GM23338 (cell line): ENCODE measurements at places on chromosomes 7 and 10. TPM values are rescaled to one million over a fixed set of nuclear protein-coding genes. Genes with fewer than 3 reads are reported as not detected.

AKR1C8 gene
- polyA plus RNA-seq, result not detected in 2 replicates

FAM24B gene
- 14.5 and 14.8 TPM in 2 replicates for polyA plus RNA-seq

FANK1 gene
- 0.37 and 0.56 TPM in 2 replicates for polyA plus RNA-seq

GRCh38 chr10:78215645-78216044, 182.0 kb downstream of the RPS24 start:
- DNase-seq, result no peak

DNA sequence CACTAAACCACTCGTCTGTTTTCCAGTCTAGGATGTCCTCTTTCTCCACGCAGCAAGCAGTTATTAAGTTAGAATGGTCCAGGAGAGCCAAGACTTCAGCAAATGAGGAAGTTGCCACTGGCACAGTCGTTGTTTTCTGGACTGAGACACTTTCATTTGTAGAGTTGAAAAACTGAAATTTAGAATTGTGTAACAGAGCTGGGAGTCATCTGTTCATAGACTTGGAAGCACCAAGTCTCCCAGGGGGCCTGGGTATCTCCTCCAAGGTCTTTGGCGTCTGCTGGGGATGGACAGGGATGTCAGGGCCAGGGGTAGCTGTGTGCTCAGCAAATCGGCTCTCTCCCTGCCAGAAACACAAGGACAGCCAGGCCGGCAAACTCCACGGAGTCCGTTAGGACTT, 208.4 kb downstream of the FANK1 start:
- DNase-seq, result no peak

DNA sequence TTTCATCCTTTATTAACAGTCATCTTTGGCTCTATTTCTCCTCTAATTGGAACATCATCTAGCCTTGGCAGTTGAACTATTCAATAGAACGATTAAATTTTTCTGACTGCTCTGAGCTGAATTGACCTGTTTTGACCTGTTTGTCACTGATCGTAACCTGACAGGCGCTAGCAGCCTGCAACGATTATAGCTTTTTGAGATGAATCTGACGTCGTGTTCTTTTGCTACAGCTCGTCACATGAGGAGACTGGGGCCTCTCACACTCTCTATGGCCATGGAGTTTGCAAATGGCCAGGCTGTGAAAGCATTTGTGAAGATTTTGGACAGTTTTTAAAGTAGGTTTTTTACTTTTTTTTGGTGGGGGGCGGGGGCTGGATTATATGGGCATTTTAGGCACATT, 229.8 kb downstream of the FOXP2 start:
- no peak for DNase-seq
